Panc1 (cell line): ENCODE measurements at places on chromosomes 13 and 19.

- H3K27ac ChIP-seq: 0 out of 2 replicates have a peak overlapping the region, but pooled peaks have one; percentile 2
- H3K4me1 ChIP-seq: peaks cover 32% of the 10 kb centered on the region
- no peaks in the 10 kb centered on the region for H3K36me3 ChIP-seq
- H3K27me3 ChIP-seq: no peaks in the 10 kb centered on the region
Observed at GRCh38 chr19:46882034-46882433, 21.2 kb downstream of the ARHGAP35 start.

DNA sequence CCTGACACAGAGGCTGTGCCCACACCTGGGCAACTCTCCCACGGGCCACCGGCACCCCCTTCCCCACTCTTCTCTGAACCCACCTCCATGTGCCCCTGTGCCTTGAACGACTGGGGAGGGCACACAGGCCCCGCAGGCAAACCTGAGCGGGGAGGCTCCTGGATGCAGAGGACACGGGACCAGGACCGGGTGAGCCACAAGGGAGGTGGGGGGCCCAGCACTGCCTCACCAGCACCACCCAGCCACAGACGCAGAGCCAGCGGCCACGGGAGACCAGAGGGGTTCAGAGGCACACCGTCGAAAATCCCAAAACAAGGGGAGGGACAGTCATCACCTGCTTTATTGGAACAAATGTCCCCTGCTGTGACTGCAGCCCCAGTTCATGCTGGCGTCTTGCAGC, 49.4 kb downstream of the STK24 start:
- H3K27ac ChIP-seq: no peak overlapping the region
- H3K36me3 ChIP-seq: no peaks in the 10 kb centered on the region
- H3K27me3 ChIP-seq: no peaks in the 10 kb centered on the region
- H3K4me1 ChIP-seq: no peaks in the 10 kb centered on the region; the same call in none of the 2 replicates

GRCh38 chr13:52787235-52787634, 47.6 kb upstream of the CNMD start:
- H3K36me3 ChIP-seq: no peaks in the 10 kb centered on the region
- no peaks in the 10 kb centered on the region for H3K27me3 ChIP-seq
- DNase-seq: no peak
- H3K4me1 ChIP-seq: no peaks in the 10 kb centered on the region
- no peak overlapping the region for H3K4me3 ChIP-seq

- no peak overlapping the region for H3K27ac ChIP-seq
- H3K4me3 ChIP-seq: no peak overlapping the region
- H3K27me3 ChIP-seq: peaks cover 9% of the 10 kb centered on the region
- no peak for DNase-seq
- H3K4me1 ChIP-seq: no peaks in the 10 kb centered on the region
Observed at GRCh38 chr13:112974671-112975070, 5.7 kb downstream of the MCF2L start.

DNA sequence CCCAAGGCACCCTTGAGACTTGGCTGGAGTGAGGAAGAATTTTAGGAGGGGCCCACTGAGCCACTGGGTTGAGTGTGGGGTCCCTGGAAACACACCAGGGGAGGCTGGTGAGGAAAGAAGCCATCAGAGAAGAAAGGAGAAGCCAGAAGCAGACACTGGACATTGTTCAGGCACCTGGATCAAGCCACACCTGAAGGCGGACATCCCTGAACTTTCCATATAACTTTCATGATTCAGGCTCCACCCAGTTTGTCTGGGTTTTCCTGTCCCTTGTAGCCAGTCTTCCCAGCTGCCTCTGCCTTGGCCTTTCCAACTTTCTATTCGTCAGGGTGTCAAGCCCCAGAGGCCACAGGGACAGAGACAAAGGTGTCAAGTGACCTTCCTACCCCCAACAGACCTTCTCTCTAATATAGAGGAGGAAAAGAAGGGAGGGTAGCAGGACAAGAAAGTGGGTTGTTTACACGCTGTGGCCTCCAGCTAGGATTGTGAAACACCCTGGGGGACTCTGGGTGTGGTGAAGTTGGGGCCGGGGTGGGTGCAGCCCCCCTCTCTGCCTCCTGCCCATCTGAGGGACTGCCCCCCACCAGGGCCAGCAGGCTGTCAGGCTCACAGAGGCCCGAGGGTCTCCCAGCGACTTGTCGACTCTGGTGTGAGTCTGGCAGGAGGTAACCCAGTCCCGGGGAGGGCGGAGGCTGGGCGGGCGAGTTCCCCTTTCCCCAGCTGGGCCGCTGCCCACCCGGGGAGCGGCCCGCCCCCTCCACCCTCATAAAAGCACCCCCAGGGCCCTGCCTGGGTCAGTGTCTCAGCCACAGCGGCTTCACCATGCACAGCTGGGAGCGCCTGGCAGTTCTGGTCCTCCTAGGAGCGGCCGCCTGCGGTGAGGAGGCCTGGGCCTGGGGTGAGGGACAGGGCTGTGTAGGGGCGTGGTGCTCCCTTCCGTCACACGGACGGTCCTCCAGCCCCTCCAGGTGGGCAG, at the start of gene CFD:
Gene CFD, plus strand, starts transcription at position 797 of the 976 bp plus-strand sequence. Its CDS starts 26 bp downstream, at position 823.
- DNase-seq: no peak
- no peaks in the 10 kb centered on the region for H3K36me3 ChIP-seq
- no peaks in the 10 kb centered on the region for H3K27me3 ChIP-seq
- peak within 1 kb of the TSS; percentile 45 for H3K4me3 ChIP-seq

- no peaks in the 10 kb centered on the region for H3K27me3 ChIP-seq
- H3K27ac ChIP-seq: no peak overlapping the region
- H3K4me3 ChIP-seq: peak overlapping the region; percentile 24
- H3K36me3 ChIP-seq: no peaks in the 10 kb centered on the region
- H3K4me1 ChIP-seq: no peaks in the 10 kb centered on the region
Observed at GRCh38 chr19:57171551-57172081, 4.3 kb upstream of the DUXA start.

DNA sequence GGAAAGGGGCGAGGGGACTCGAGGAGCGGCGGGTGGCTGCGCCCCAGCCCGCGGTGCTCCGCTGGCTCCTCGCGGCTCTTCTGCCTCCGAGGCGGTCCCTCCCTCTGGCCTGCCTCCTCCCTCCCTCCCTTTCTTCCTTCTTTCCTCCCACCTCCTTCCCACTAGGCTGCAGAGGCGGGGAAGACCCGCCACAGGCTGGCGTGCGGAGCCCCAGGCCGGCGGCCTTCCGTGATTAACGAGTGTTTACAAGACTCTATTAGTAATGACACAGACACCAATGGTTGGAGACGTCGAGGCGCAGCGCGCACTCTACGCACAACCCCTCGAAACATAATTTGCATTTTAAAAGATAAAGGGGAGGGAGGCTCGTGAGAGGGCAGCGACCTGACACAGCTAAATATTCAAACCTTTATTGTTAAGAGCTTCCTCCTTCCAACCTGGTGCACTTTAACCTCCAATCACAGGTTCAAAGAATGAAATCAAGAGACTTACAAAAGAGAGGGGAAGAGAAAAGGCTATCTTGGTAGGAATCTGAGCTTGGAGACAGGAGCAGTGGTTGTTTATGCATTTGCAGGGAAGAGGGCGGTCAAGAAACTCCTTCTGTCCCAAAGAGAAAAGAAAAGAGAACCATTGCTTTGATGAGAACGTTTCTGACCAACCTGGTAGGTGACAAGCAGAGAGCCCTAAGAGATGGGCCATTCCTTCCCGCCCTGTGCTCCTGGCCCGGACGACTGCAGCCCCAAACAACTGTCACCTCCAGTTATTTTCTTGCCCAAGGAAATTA, at the start of gene CDX2:
Gene CDX2, minus strand, starts transcription at position 234 of the 784 bp plus-strand sequence. CDS start 309 bp downstream, outside the sequence.
- H3K4me1 ChIP-seq: peaks cover 10% of the 10 kb centered on the region
- no peaks in the 10 kb centered on the region for H3K27me3 ChIP-seq
- H3K36me3 ChIP-seq: no peaks in the 10 kb centered on the region; the same call in 1 of the 2 replicates

DNA sequence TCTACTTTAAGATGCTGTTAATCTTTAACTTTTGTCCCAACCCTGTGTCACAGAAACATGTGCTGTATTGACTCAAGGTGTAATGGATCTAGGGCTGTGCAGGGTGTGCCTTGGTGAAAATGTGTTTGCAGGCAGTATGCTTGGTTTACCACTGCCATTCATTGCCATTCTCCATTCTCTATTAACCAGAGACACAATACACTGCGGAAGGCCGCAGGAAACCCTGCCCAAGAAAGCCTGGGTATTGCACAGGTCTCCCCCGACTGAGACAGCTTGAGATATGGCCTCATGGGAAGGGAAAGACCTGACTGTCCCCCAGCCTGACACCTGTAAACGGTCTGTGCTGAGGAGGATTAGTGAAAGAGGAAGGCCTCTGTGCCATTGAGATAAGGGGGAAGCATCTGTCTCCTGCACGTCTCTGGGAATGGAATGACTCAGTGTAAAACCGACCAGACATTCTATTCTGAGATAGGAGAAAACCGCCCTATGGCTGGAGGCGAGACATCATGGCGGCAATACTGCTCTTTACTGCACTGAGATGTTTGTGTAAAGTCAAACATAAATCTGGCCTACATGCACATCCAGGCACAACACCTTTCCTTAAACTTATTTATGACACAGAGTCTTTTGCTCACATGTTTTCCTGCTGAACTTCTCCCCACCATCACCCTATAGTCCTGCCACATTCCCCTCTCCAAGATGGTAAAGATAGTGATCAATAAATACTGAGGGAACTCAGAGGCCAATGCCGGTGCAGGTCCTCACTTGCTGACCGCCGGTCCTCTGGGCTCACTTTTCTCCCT, 13.1 kb upstream of the ZNF888 start:
- H3K27ac ChIP-seq: no peak overlapping the region
- H3K36me3 ChIP-seq: no peaks in the 10 kb centered on the region
- no peak for DNase-seq
- H3K4me1 ChIP-seq: no peaks in the 10 kb centered on the region
- no peak overlapping the region for H3K4me3 ChIP-seq
- H3K27me3 ChIP-seq: no peaks in the 10 kb centered on the region

DNA sequence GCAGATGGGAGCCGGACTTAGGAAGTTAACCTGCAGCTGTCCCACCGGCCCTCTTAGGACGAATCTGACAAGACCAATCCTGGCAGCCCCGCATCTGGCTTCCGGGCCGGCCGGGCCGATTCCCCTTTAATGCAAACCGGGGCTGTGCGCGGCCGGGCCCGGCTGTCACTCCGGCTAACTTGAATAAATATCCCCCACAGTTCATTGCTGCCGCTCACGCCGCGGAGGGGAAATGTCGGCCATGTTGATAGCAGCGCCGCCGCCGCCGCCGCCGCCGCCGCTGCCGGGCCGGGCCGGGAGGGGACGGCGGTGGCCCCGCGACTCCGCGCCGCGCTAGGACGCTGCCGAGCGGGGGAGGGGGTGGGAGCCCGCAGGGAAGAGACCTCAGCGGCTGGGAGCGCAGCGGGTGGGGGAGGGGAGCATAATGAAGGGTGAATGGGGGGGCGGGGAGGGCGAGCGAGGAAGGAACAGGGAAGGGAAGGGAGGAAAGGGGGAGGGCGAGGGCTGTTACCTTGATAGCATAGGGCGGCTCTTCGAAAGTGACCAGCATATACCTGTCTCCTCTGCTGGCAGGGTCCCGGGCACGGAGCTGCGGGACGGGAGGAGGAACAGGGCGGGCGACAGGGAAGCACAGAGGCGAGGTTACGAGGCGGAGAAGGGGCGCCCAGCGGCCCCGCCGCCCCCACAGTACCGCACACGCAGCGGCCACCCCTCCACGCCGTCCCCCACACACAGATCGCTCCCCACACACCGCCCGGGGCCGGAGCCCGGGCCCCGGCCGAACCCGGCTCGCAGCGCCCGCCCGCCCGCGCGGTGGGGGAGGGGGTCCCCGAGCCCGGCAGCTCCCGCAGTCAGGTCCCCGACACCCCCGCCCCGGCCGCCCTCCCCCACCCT, 1.1 kb downstream of the INTS6 start:
- peak overlapping the region; percentile 76 for H3K4me3 ChIP-seq
- peaks cover 36% of the 10 kb centered on the region for H3K36me3 ChIP-seq
- no peaks in the 10 kb centered on the region for H3K27me3 ChIP-seq
- peaks cover 4% of the 10 kb centered on the region; the same call in 1 of the 2 replicates for H3K4me1 ChIP-seq
- peak overlapping the region; percentile 78 for H3K27ac ChIP-seq
- no peak for DNase-seq

- no peak overlapping the region for H3K4me3 ChIP-seq
- H3K36me3 ChIP-seq: no peaks in the 10 kb centered on the region
- H3K4me1 ChIP-seq: peaks cover 46% of the 10 kb centered on the region
- H3K27ac ChIP-seq: peak overlapping the region; percentile 83
Observed at GRCh38 chr19:2170987-2171348, 7.2 kb downstream of the DOT1L start.

GRCh38 chr19:17620696-17621095, 65.2 kb downstream of the COLGALT1 start:
- H3K27ac ChIP-seq: no peak overlapping the region
- H3K4me3 ChIP-seq: no peak overlapping the region
- DNase-seq: no peak

GRCh38 chr19:5351731-5352228, 11.2 kb upstream of the PTPRS start:
- no peak overlapping the region for H3K4me3 ChIP-seq
- H3K4me1 ChIP-seq: no peaks in the 10 kb centered on the region
- no peak for DNase-seq
